Aortic smooth muscle cell (primary cell): ENCODE measurements at places on chromosomes 7 and 10. TPM values are rescaled to one million over a fixed set of nuclear protein-coding genes. Genes with fewer than 3 reads are reported as not detected.

PILRA gene
- total RNA-seq = 0.62 TPM in 1 of 2 replicates, not detected in the other

RADIL gene
- 1.2 and 1.5 TPM in 2 replicates for total RNA-seq

C10orf53 gene
- total RNA-seq = not detected in 2 replicates

FAM131B gene
- 1.6 and 2.0 TPM in 2 replicates for total RNA-seq

PNLIPRP2 gene
- total RNA-seq = not detected in 2 replicates

UPF2 gene
- total RNA-seq = 15.2 and 17.7 TPM in 2 replicates

NKX1-2 gene
- total RNA-seq = not detected in 2 replicates

DOCK1 gene
- 72.9 and 80.1 TPM in 2 replicates for total RNA-seq

CLDN3 gene
- not detected in 2 replicates for total RNA-seq

CELF2 gene
- total RNA-seq = 13.3 and 16.6 TPM in 2 replicates

VCL gene
- 198 and 246 TPM in 2 replicates for total RNA-seq

ADRB1 gene
- total RNA-seq = not detected in 2 replicates

PTER gene
- 9.8 and 11.5 TPM in 2 replicates for total RNA-seq

GPNMB gene
- 172 and 285 TPM in 2 replicates for total RNA-seq

HOXA2 gene
- 0.79 and 0.99 TPM in 2 replicates for total RNA-seq

IQUB gene
- 0.53 and 0.75 TPM in 2 replicates for total RNA-seq

ASB10 gene
- total RNA-seq = not detected in 2 replicates

OR2A7 gene
- total RNA-seq = 0.26 and 0.37 TPM in 2 replicates

ENKUR gene
- total RNA-seq = 0.25 and 0.26 TPM in 2 replicates

CALML5 gene
- not detected in 2 replicates for total RNA-seq

PMS2 gene
- 18.5 and 19.6 TPM in 2 replicates for total RNA-seq

HTR7 gene
- total RNA-seq = 1.1 and 3.4 TPM in 2 replicates

GTF2IRD2 gene
- total RNA-seq = 4.8 and 6.4 TPM in 2 replicates

SERPINE1 gene
- 413 and 548 TPM in 2 replicates for total RNA-seq

DPP6 gene
- not detected in 2 replicates for total RNA-seq
